ENCODE measurements at places on chromosomes 1 and 21.

DNA sequence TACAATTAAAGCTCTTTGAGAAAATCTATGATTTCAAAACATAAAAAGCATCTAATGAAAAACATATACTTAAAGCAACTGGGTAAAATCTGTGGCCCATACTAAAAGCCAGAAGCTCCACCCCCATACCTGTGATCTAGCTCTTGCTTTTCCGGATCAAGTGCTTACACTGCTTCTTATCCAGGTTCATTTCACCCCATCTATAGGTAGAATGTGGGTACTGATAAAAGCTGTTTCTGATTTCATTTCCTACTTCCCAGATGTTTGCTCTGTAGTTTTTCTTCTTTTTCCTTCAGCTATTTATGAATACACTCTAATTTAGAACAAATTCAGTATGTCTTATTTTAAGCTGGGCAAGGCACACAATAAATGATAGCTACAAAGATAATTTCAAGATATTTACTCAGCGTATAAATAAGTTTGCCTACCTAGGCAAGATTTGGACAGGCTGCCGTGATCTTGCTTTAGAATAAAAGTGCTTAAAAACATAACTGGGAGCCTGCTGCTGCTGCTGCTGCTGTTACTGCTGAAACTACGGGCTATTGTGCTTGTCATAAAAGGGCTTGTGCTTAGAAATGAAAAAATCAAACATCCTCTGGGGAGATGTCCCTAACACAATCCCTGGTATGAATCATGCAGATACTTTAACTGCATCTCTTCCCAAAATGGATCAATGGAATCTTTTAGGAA is 2.1 kb downstream of the SIPA1L2 start:
- DNase-seq, result no peak

DNA sequence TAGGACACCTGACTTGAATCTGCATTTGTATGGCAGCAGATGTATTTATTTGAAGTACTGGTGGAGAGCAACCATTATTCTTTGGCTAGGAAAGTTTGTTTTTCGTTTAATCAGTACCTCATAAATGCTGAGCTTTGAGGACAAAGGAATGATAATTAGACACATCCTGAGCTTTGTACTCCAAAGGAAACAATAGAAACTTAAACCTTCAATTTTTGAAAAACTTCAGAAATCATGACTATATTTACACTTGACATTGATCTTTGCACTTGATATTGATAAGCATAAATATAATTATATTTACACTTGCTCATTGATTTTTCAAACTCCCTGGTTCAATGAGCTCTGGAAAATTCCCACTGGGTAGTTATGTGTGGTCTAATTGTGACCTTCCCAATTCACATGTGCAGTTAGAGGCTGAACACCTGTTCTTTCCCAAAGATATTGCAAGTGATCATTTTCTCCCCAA is 10.7 kb downstream of the PATJ start:
- DNase-seq, result no peak

DNA sequence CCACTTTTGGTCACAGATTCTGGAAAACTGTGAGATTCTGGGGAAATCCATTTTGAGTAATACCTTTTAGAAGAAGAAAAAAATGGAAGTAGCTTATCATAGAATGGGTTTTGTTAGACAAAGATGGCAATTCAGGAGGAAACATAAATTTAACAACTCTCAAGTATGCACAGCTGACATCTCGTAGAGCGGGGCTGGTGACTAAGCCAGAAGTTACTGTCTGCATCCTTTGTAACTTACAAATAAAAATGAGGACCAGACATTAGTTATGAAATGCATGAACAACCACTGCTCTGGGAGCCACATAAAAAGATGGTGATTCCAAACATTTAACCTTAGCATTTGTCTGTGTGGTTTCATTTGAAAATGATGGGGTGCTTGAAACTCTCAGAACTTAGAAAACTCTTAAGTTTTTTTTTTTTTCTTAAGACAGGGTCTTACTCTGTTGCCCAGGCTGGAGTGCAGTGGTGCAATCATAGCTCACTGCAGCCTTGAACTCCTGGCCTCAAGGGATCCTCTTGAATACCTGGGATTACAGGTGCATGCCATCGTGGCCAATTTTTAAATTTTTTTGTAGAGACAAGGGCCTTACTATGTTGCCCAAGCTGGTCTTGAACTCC is 49.2 kb upstream of the ATP5PO start:
- no peak for DNase-seq

- no peak for DNase-seq
Observed at GRCh38 chr1:235515844-235516512, 11.7 kb upstream of the B3GALNT2 start.

DNA sequence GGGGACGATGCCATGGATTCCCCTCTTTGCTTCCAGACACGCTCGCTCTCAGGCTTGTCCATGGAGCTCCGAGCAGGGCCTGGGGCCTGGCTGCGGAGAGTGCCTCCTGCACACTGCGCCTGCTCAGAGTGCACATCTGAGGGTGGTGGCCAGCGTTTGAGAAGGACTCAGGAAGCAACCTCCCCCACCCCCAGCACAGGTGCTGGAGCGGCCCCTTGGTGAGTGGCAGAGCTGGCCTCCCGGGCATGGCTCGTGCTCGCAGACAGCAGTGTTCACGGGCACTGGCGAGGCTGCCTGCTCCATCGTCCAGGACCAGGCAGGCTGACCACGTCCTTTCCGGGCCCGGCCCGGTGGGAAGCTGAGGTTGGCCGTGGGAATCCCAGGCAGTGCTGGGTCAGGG is 2.8 kb downstream of the SPATC1L start:
- no peak for DNase-seq

- DNase-seq, result no peak
Observed at GRCh38 chr21:45002381-45003204, 62.8 kb downstream of the SLX9 start.

Data from OCI-M1 (cell line).